Left ventricle myocardium inferior (tissue), 1 donor: ENCODE measurements at places on chromosomes 3 and 15. TPM values are rescaled to one million over a fixed set of nuclear protein-coding genes. Genes with fewer than 3 reads are reported as not detected.

CDHR4 gene
- total RNA-seq = not detected

DNA sequence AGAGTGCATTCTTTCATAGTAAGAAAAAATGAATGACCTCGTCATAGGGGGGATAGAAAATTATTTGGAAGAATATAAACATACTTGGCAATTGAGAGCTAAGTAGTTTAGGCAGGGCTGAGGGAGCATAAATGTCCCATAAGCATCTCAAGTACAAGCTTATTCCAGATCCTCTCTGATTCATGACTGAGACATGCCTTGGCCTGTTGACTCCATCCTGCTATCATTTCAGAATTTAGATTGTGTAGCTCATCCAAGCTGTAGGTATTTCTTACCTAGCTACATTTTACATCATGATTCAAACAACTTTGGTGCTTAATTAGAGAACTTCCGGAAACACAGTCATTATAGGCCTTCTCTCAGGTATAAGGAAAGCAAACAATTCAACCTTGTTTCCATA lies 12.3 kb downstream of the POGLUT1 start:
- no peaks in the 10 kb centered on the region for H3K4me1 ChIP-seq
- H3K4me3 ChIP-seq = no peak overlapping the region
- H3K27ac ChIP-seq = no peak overlapping the region
- no peak for DNase-seq

DNA sequence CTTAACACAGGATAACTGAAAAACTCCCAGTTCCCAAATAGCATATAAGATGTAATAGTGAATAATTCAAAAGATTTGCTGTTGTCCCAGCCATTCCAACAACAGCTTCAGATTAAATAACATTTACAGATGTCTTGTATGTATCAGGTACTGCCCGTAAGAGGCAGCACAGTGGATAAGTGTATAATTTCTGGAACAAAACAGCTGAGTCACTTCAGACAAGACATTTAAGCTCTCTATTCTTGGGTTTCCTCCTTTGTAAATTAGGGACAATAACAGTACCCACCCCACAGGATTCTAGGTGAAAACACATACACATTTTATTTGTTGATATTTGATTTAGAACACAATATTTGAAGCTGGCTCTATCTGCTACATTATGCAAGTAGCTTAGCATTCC lies 2.6 kb upstream of the WWTR1 start:
- no peaks in the 10 kb centered on the region for H3K36me3 ChIP-seq
- peaks cover 46% of the 10 kb centered on the region for H3K4me1 ChIP-seq
- H3K4me3 ChIP-seq = no peak overlapping the region
- peak overlapping the region; percentile 100 for H3K27ac ChIP-seq
- H3K27me3 ChIP-seq = no peaks in the 10 kb centered on the region
- no peak for DNase-seq

GRCh38 chr15:31111091-31111647 lies 9.6 kb upstream of the TRPM1 start:
- no peak overlapping the region for H3K27ac ChIP-seq
- H3K4me1 ChIP-seq = no peaks in the 10 kb centered on the region
- H3K4me3 ChIP-seq = no peak overlapping the region
- H3K36me3 ChIP-seq = no peaks in the 10 kb centered on the region
- DNase-seq = no peak
- H3K27me3 ChIP-seq = no peaks in the 10 kb centered on the region

GPR171 gene
- total RNA-seq = not detected

BRPF1 gene
- 9.4 TPM for total RNA-seq

DNA sequence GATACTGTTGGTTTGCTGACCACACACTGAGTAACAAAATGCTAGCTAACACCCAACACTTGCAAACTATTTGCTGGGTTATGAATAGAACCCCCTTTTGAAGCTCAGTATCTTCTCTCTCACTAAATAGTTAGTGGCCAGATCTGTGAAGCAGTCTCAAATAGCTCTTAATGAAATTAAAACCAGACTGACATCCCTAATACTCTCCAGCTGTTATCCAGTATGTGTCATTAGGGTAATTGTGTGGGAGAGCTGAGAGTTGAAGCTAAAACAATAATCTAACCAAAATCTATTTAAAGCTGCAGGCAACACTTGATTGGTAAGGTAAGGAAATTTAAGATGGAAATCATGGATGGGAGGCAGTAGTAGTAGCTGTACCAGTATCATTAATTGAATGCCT lies 110.4 kb upstream of the RORA start:
- H3K27me3 ChIP-seq = peaks cover 35% of the 10 kb centered on the region
- H3K36me3 ChIP-seq = no peaks in the 10 kb centered on the region
- H3K27ac ChIP-seq = no peak overlapping the region
